ENCODE measurements at places on chromosomes 7 and 10.
A peak's percentile ranks its signal among the peaks of the same experiment; 100 is the strongest.

DNA sequence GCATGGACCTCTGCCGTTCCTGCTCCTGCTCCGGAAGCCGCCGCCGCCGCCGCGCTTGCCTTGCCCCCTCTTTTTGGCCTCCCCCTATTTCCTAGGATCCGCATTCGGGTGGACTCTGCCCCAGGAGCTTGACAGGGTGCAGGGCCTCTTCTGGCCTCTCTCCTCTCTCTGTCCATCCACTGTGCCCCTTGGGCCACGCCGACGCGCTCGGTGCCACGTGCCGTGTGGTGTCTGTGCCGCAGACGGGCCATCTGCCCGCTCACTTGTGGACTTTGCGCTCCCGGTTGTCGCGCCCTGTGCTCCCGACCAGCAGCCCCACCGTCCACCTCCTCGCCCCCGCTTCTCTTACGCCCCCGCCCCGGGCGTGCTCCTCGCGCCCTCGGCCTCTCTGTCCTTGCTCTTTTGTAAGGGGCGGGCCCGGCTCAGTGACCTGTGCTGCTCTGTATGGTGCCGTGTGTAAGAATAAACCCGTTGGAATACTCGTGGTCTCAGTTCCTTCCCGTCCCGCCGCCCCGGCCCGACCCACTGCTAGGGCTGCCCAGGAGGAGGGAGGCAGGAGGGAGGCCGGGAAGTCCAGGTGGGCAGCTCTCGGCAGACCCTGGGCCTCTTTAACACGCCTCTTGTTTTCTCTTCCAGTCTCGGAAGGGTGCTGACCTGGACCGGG is 37.0 kb downstream of the AGAP3 start:
- no peak for DNase-seq

DNA sequence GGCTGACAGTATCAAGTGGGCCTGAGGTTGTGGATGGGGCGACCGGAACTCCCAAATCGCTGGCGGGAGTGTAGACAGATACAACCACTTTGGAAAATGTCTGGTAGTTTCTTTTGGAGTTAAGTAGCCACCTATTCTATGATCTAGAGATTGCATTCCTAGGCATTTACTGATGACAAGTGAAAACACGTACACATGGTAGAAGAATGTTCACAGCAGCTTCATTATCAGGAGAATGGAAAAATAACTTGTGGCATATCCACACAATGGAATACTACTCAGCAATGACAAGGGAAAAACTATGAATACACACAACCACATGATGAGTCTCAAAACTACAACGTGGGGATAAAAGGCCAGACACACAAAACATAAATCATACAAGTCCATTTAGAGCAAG is 146.0 kb downstream of the MYOF start:
- no peak for DNase-seq

DNA sequence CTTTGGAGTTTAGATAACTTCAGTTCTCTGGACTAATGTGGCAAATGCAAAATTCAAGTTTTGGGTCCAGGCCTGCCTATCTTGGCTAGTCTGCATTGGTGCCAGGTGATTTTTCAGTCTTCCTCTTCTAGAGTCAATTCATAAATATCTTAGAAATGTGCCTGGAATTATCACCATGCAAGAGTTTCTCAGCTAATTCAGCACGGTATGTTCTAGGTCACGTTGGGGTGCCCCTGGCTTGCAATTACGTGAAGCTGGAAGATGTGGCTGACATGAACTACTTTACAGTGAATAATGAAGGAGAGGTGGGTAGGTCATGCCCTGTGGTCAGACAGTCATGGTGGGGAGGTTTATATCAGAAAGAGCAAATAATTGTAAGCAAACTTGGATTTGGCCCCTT is 25.0 kb downstream of the ZDHHC6 start:
- no peak for DNase-seq

- no peak for DNase-seq
These were observed 52.6 kb downstream of the TSPAN15 start for GRCh38 chr10:69503896-69504265.

- peak; percentile 95 for DNase-seq
These were observed 12.2 kb downstream of the CCDC6 start for GRCh38 chr10:59894114-59894513.

- DNase-seq = no peak
These were observed 130.8 kb upstream of the TCF7L2 start for GRCh38 chr10:112819231-112819630.

GRCh38 chr10:97363071-97363470 is 28.5 kb upstream of the FRAT2 start:
- DNase-seq = no peak

DNA sequence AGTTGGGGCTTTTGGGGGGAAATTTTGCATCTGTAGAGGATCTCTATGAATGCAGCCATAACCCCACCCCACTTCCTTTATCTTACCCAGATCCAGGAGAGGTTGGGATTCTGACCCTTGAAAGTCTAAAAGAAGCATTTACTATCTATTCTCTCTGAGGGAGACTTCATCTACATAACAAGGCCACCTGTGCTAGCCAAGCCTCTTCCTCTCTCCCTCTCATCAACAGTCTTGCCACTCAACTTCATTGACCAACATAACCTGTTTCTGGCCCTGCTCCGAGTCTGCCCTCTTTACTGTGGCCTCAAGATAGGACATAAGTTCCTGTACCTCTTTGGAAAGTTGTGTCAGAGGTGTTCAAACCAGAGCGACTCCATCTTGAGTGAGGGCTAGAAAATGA is 19.4 kb downstream of the TUBAL3 start:
- DNase-seq = no peak

DNA sequence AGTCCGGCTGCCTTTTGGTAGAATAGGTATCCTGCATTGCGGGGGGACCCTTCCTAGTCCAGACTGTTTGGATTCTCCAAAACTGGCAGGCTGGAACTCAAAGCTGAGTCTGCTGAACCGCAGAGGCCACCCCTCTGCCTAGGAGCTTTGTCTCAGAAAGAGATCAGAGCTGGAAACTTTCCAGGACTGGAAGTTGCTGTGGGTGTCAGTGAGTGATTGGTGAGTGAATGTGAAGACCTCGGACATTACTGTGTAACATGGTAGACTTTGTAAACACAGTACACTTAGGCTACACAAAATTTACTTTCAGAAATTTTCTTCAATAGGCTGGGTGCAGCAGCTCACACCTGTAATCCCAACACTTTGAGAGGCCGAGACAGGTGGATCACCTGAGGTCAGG is 103.8 kb downstream of the DNAJC1 start:
- DNase-seq = no peak

GRCh38 chr10:356452-356851 is 221.2 kb downstream of the ZMYND11 start:
- DNase-seq = no peak

- DNase-seq = no peak
These were observed 45.7 kb downstream of the COPG2 start for GRCh38 chr7:130622866-130623265.

DNA sequence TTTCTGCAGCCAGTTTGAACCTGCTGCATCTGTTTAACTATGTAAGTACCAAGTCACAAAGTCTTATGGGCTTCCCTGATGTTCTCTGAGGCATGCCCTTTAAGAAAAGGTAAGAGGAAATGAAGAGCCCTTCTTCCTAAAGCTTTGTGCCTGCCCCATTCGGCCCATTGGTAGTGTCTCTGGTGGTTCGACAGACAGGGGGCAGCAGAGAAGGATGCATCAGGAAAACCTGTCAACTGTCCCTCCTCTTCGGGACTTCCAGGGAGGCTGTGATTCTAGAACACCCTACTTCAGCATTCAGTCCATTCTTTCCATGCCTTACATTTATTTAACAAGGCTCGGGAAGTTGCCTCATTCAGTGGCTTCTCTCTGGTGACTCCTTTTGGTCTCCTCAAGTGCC is 1.9 kb upstream of the SFRP4 start:
- DNase-seq = no peak

GRCh38 chr10:114470956-114471905 is 66.9 kb upstream of the AFAP1L2 start:
- peak; percentile 83 for DNase-seq

- no peak for DNase-seq
These were observed 107.1 kb downstream of the DLG5 start for GRCh38 chr10:77819210-77820112.

- no peak for DNase-seq
These were observed 1.6 kb upstream of the ADARB2 start for GRCh38 chr10:1738950-1739349.

DNA sequence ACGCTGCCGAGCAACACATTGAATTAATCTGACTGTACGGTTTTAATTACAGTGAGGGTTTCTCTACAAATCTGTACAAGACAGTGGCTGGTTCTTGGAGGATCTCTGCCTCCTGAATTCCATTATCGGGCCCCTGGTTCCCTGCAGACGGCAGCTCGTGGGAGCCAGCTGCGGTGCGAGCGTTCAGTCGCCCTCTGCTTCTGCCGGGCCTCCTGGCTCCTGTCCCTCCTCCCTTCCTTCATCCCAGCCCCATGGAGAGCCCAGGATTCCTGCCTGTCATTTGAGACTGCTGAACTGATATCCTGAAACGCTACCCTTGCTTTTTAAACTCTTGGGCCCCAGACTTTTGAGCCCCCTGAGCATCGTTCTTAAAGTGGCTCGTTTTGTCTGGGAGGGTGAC is 6.6 kb upstream of the DLX6 start:
- no peak for DNase-seq

- DNase-seq = no peak
These were observed 104.5 kb downstream of the VIPR2 start for GRCh38 chr7:159040146-159040545.

- DNase-seq = peak; percentile 26
These were observed 959 bp upstream of the ATRNL1 start for GRCh38 chr10:115092258-115092554.

- no peak for DNase-seq
These were observed 266.4 kb upstream of the LRGUK start for GRCh38 chr7:133860628-133861335.

- DNase-seq = no peak
These were observed 56.3 kb downstream of the MICALL2 start for GRCh38 chr7:1402791-1403637.

GRCh38 chr10:68284062-68285001 is 47.5 kb upstream of the HNRNPH3 start:
- DNase-seq = no peak

DNA sequence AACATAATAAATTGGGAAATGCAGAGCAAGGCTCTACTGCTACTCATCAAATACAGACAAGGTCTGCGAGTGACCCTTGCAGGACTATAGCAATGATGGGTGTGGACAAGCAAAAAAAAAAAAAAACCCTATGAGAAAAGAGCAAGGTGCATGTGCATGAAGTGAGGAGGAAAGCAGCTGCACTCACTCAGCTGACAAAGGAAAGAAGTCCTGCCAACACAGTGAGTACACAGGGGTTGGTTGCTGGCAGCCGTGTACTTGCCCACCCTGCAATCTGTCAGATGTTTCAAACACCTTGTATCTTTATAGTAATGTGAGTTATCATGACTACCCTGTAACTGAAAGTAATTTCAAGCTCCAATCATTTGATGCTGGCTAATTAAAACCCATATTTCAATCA is 20.5 kb downstream of the CHCHD3 start:
- no peak for DNase-seq

DNA sequence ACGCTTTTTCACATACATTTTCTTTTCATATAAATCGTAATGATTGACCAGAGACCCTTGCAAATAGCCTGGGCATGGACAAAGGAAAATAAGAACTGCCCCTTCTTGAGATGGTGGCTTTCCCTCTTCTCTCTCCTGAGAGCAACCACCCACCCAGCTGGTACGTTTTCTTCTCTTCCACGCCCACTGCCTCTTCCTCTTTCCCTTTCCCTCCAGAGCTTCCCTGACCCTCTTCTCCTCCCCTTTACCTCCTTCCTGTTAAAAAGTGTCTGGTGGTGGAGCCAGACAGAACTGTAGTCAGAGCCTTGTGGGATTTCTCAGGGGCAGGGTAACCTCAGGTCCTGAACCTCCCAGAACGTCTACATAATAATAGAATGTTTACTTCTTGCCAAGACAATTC is 23.2 kb downstream of the GPR141 start:
- DNase-seq = no peak

GRCh38 chr10:50540069-50540825 is 83.5 kb downstream of the SGMS1 start:
- peak; percentile 38 for DNase-seq

DNA sequence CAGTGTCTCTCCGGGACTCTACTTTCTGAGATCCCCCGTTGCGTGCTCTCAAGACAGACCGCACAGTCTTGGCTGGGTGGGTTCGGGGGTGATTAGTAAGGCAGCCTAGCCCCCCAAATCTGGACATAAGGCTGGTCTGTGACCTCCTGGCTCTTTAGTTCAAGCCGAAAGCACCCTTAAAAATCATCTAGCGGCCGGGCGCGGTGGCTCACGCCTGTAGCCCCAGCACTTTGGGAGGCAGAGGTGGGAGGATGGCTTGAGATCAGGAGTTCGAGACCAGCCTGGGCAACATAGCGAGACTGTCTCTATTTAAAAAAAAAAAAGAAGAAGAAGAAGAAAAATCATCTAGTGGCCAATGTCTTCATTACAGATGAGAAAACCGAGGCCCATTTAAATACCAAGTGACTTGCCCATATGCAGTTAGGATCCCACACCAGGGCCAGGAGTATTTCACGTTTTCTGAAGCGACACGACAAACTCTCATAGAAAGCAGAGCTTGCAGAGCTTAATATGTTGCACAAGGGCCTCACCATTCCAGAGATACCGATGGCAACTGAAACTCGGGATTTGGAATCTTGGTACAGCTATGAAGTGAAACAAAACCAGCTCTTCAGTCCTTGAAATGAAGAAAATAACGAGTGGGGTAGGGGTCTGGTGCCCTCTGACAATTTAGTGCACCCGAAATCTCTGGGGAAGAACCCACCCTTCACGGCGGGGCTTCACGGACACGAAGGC is 703 bp upstream of the HILPDA start:
- peak; percentile 73 for DNase-seq

GRCh38 chr7:54996391-54996790 is 22.4 kb upstream of the EGFR start:
- DNase-seq = peak; percentile 8

DNA sequence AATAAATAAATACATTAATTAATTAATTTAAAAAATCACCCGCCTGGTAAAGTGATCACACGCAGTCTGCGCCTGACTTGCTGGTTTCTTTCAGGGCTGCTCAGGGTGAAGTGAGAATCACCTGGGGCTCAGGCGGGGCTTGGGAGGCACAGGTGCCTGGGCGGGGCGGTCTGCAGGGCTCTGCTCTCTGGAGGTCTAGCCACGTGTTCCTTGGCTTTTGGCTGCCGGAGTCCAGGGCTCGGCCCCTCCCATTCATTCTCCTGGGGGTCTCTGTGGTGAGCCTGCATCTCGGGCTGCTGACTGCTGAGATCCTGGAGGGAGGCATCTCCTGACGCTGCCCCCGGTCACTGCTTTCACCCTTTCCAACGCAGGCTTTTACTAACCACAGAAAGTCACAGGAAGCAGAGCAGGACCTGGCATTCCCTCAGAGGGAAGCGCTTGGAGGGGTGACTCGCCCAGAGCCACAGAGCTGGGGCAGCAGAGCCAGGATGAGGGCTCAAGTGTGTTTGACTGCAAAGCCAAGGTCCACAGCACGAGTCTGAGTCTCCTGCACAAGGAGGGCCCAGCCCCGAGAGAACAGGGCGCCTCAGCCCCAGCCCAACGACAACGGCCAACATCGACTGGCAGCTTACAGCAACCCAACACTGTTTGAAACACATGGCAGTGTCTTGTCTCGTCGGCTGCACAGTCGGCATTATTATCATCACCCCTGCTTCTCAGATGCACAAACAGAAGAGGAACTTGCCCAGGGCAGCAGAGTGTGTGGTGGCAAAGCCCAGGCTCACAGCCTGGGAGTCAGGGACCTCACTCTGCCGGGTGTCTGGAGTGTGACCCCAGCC is 22.4 kb upstream of the MNX1 start:
- no peak for DNase-seq

Data from GM23248 (cell line).